ENCODE measurements at places on chromosomes 1 and 21.
A peak's percentile ranks its signal among the peaks of the same experiment; 100 is the strongest.

- DNase-seq = no peak
These were observed 139.8 kb downstream of the AJAP1 start for GRCh38 chr1:4794020-4794780.

DNA sequence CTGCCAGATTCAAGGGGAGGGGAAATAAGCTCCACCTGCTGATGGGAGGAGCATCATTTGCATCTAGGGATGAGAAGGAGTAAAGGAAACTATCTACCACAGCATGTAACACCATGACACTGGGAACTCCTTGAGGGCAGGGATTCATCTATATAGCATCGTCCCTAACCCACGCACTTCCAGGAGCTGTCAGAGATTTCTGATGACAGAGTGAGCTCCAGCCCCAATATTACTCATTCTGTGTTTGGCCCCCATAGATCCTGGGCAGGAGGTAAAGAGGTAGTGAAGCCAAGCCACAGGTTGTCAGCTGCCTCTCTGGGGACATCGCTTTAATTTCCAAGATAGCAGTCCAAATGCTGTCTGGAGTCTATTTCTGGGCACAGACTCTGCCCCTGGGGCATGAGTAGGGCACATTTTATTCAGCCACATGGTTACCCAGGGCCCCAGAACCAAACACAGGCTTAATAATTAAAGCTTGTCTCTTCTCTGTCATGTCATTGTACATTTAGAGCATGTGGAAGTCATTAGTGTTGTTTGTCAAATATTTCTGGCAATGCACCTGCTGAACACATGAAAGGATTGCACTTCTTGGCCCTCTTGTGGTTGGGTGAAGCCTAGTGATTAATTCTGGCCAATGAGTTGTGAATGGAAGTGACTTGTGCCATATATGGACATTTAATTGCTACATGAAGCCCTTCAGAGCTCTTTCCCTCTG is 105.9 kb upstream of the POU3F1 start:
- no peak for DNase-seq

DNA sequence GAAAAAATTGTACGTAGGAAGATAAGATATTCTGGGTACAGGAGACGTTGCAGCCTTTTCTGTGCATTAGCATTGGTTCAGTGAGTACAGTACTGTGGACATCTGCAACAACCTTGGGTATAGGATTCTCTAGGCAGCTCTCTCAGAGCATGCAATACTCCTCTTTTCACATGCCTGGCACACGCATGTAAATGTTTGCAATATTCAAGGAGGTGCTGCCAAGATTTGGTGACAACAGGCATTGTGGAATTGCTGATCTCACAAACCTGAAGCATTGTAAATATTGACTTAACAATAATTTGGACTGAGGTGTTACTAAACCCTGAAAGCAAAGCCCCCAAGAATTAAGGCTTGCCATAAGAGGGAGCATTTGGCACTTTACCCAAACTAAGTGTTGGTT is 126.8 kb downstream of the GRIK1 start:
- no peak for DNase-seq

- DNase-seq = no peak
These were observed 174.8 kb downstream of the TOMM20 start for GRCh38 chr1:234953655-234954405.

DNA sequence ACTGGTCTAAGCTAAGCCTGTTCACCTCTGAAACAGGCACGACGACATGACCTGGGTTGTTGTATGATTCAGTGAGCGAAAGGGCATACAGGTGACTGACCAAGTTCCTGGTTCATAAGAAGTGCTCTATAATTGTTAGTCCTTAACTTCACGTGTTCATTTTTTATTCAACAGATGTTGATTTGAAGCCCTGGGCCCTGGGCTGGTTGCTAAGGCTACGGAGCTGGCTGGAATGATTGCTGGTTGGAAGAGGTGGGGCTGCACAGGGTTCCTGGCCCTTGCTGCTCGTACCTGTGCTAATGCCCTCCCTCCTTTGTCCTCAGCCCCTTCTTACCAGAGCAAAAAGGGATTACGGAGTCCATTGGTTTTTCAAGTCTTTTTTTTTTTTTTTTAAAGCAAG is 111.3 kb upstream of the CSF3R start:
- no peak for DNase-seq

DNA sequence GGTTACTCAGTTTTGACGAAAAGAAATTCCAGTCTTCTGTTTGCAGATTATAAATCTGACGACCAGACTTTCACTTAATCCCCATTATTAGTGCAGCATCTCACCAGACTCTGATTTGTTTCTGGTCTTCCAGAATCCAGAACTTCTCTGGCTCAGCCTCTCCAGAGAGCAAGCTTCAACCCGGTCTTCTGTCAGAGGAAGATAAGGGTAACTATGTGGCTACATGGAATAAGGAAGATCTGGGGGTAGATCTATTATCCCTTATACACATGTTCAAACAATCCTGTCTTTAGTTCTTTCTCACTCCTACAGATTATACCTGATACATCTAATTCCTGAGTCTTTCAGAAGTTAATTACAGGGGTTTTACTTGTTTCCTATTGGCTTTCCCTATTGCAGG is 9.9 kb downstream of the PHTF1 start:
- no peak for DNase-seq

GRCh38 chr1:196355206-196355786 is 252.9 kb downstream of the KCNT2 start:
- DNase-seq = no peak

- DNase-seq = no peak
These were observed 47.8 kb downstream of the PRRX1 start for GRCh38 chr1:170711682-170712081.

GRCh38 chr21:16181018-16181417 is 451.2 kb downstream of the USP25 start:
- DNase-seq = no peak

DNA sequence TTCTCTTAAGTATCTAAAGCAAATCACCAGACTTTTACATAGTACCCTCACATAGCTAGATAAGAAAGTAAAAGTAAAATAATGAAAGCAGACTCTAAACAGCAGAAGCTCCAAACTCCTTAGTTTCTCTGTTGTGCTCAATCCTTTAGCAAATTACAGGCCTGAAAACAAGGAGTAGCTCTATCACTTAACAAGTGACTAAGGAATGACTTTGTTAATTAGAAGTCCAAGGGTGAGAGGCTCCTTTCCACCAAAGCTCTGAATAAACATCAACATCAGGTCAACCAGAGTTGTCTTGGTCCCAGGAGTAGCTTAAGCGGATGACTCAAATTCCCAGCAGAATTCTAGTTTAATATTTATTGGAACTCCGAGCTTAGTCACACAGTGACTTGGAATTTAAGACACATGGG is 5.9 kb downstream of the NRIP1 start:
- DNase-seq = no peak

DNA sequence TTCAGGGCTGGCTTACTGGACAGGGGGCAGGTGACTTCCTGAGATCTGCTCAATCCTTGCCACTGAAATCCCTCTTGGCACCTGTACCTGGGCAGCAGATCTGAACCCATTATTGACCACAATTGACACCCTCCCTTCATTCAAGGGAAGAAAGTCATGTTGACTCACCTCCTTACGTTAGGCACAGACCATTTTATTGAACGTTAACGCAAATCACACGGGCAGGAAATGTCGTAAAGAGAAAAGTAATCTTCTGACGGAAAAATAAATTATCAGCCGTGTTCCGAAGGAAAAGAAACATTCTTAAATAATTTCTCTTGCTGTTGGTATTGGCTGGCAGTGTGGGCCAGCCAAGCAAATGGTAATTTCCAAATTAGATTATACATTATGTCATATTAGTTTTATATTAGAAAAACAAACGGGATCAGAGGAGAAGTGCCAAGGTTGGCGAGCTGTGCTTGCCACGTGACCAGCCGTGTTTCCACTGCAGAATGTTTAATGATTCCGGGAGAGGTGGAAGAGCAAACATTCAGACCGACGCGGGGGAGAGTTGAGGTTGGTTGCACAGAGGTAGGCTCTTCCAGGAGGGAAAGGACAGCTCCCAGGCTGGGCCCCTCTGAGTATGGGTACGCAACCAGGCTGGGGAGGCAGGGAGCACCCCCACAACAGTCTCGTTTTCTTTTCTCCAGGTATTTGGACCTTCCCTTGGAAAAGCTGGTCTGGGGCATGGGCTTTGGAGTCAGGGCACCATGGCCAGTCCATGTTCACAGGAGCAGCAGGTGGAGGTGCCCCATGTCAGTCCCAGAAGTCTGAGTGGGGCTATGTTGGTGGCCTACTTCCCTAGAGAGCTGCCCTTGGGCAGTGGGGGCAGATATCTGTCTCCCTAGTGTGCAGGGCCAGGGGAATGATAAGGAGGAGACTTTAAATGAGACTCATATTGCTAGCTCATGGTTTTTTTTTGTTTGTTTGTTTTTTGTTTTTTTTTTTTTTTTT is 121.1 kb downstream of the FOXD2 start:
- no peak for DNase-seq

DNA sequence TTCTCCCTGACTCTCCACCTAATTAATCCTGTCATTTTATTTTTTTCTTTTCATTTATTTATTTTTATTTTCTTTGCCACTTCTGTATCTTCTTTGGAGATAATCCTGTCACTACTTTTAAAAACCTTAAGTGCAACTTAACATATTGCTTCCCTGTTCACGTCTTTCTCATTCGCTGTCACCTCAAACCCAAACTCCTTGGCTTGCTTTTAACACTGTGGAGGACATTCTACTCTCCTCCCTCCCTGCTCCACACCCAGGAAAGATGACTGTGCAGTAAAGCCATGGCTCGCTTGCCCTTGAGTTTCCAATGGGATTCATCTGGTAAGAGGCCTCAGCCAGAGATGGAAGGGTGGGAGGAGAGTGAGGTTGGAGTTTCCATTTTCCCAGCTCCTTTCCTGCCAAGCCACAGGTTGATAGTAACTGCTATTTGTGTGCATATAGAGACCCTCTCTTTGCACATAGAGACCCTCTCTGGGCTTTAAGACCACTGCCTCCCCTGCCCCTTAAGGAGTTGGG is 6.4 kb upstream of the BRWD1 start:
- DNase-seq = no peak

DNA sequence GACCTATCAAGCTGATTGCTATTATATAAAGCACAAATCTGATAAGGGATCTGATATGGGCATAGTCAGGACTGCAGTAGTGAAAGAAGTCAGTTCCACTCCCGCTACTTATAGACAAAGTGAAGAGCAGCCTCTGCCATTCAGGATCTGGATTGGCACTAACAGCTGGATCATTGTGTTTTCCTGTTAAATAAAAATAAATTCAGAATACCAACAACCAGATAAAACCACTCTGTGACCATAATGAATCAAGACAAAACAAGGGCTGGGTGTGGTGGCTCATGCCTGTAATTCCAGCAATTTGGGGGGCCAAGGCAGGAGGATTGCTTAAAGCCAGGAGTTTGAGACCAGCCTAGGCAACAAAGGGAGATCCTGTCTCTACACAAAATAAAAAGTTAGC is 5.0 kb upstream of the GLRX2 start:
- no peak for DNase-seq

DNA sequence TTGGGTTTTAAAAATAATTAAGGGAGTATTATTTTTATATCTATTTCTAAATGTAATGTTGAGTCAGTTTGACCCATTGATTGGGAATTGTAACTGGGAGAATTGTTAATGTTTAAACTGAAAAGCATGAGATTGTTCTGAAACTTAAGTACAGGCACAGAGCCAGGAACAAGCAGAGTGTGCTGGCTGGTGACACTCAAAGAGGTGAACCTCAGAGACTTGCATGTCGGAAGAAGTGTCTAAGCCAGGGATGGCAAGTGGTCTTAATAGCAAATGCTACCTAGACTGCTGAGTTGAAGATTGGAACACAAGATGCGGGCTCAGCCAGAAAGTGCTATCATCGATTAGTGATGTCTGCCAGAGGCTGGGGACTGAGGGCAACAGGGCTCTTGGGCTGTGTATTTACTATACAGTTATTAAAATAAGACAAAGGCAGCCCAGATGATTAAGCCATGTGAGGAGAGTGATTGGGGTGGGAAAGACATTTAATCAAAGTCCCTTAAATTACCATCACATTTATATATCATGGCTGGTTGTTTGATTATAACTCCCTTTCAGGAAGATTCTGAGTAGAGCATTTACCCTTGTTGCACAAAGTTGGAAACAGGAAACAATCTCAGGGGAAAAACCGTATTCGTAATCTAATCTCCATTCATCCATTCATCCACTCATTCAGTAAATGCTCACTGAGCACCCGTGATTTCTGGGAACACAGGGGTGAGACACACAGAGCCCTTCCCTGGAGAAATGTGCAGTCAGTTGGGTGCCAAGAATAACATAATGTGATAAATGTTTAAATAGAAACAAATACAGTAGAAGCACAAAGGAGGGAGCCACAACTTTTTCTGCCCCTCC is 42.8 kb downstream of the C8A start:
- no peak for DNase-seq

GRCh38 chr1:30616759-30617158 is 106.6 kb downstream of the MATN1 start:
- no peak for DNase-seq

DNA sequence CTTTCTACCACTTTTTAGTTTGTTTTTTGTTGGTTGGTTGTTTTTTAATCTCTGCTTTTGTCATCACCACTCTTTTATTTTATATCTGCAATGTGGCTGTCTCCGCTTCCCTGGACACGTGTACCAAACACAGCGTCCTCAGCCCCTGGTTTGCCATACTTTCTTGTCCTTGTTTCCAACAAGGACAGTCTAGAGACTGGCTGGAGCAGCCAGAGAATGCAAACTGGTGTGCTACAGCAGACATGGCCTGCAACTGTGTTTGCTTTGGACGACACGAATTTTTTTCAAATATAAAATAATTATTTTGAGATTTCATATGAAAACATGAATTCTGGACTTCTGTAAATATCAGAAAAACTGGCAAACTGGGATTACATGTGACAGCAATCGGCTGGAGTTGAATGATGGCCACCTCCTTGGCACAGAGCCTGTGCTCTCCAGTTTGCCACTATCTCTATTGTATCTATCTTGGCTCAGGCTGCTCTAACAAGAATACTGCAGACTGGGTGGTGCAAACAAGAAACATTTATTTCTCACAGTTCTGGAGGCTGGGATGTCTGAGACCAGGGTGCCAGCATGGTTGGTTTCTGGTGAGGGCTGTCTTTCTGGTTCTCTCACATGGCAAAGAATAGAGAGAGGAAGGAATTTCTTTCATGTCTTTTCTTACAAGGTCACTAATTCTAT is 34.6 kb upstream of the POU2F1 start:
- no peak for DNase-seq

DNA sequence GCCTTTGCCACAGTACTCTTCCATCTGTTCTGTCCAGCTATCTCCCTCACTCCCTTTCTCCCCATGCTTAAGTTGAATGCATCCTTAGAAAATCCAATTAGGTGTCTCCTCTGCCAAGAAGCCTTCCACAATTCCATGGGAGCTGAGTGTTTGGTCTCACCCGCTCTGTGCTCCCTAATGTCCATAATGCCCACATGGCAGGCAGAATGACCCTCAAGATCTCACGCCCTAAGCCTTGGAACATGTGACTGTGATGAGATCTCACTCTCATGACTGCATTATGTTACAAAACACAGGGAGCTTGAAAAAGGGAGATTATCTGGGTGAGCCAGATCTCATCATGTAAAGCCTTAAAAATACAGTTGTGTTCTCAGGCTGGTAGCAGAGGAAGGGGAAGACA is 229.4 kb downstream of the OMA1 start:
- no peak for DNase-seq

- DNase-seq = peak; percentile 73
These were observed 39.2 kb downstream of the CNN3 start for GRCh38 chr1:94887603-94888171.
